ENCODE measurements at places on chromosomes 11 and 22. TPM values are rescaled to one million over a fixed set of nuclear protein-coding genes. Genes with fewer than 3 reads are reported as not detected.

The LRRN4CL gene
- 3.4 TPM for total RNA-seq

The CCDC89 gene
- 6.0 TPM for total RNA-seq

The OR2AG1 gene
- total RNA-seq, result not detected

The AP1B1 gene
- total RNA-seq, result 79.1 TPM

The NPAS4 gene
- total RNA-seq, result not detected

The NLRP14 gene
- 0.92 TPM for total RNA-seq

The MMP13 gene
- total RNA-seq, result not detected

The MUC2 gene
- total RNA-seq, result not detected

The KMT2A gene
- 18.4 TPM for total RNA-seq
